ENCODE measurements at places on chromosomes 1 and 21.

- no peak for DNase-seq
These were observed 3.5 kb downstream of the TRIM67 start for GRCh38 chr1:231165371-231165770.

DNA sequence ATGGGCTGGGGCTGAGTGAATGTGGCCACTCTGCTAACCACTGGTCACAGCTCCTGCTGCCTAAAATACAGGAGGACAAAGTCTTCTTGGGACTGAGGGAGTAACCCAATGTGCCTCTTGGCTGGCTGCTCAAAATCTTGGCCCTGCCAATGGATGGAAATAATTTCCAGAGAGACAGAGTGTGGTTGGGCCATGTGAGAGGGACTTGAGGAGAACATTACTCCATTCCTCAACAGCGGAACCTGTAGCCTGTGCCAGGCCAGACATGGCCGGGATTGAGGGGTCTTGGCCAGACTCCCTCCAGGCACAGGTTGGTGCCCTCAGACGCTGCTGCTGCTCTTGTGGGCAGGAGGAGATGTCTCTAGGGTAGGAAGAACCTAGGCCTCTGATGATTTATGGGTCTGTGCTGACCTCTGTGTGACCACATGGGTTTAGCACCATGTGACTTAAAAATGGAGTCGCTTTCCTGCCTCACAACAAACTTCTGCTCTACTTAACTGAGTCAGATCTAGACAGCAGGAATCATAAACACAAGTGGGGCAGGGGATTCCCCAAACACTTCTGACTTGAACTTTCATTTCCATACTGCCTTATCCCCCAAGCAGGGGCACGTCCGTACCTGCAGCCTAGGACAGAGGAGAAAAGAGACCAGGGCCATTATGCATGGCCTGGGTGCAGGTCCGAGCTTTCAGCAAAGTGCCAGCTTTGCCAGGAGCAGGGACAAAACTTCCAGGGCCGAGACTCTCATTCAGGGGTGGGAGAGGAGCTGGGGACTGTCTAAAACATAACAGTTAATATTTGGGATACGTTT lies 79.2 kb downstream of the CD34 start:
- DNase-seq = no peak

DNA sequence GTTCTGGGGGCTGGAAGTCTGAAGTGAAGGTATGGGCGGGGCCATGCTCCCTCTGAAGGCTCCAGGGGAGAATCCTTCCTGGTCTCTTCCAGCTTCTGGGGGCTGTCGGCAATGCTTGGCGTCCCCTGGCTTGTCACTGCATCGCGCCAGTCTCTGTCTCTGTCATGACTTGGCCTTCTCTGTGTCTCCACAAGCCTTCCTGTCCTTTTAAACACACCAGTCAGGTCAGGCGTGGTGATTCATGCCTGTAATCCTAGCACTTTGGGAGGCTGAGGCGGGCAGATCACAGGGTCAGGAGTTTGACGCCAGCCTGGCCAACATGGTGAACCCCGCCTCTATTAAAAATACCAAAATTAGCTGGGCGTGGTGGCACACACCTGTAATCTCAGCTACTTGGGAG lies 125.3 kb downstream of the ACTL8 start:
- DNase-seq = no peak

- DNase-seq = no peak
These were observed 49.5 kb downstream of the FASLG start for GRCh38 chr1:172708452-172708851.

GRCh38 chr21:43373362-43374227 lies 53.3 kb downstream of the SIK1 start:
- no peak for DNase-seq

All from esophagus squamous epithelium (tissue), 5 donors.